HTR-8/SVneo (cell line): ENCODE measurements at places on chromosomes 2 and 18.

DNA sequence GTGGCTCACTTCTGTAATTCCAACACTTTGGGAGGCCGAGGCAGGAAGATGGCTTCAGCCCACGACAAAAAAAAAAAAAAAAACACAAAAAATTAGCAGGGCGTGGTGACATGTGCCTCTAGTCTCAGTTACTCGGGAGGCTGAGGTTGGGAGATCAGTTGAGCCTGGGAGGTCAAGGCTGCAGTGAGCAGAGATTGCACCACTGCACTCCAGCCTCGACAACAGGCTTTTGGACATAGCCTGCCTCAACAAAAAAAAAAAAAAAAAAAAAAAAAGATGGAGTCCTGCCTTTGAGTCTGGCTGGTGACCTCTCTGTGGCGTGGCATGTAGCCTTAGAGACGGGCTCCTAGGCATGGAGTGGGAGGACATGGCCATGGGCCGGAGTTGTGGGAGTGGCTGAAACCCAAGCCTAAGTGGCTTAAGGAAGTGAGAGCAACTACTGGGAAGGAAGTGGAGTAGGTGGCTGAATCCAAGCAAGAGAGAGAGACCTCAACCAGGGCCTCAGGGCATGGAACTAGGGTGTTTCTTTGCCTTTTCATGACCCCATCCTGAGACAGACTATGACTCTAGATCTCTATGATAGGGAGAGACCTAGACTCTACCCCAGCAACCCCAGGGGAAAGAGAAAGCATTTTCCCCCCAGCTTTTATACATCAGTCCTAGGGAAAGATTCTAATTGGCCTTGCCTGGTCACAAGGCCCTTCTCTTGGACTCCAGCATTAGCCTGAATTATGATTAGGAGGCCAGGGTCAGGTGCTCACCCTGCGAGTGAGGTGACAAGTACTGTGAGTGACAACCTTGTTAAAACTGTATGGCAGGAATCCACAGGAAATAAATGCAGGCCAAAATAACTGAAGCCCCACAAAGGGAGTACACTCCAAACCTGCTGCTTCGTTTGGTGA, 34.2 kb downstream of the NPAS2 start:
- no peak for DNase-seq

GRCh38 chr2:73232403-73233153, 461 bp downstream of the PRADC1 start:
- no peak for DNase-seq

DNA sequence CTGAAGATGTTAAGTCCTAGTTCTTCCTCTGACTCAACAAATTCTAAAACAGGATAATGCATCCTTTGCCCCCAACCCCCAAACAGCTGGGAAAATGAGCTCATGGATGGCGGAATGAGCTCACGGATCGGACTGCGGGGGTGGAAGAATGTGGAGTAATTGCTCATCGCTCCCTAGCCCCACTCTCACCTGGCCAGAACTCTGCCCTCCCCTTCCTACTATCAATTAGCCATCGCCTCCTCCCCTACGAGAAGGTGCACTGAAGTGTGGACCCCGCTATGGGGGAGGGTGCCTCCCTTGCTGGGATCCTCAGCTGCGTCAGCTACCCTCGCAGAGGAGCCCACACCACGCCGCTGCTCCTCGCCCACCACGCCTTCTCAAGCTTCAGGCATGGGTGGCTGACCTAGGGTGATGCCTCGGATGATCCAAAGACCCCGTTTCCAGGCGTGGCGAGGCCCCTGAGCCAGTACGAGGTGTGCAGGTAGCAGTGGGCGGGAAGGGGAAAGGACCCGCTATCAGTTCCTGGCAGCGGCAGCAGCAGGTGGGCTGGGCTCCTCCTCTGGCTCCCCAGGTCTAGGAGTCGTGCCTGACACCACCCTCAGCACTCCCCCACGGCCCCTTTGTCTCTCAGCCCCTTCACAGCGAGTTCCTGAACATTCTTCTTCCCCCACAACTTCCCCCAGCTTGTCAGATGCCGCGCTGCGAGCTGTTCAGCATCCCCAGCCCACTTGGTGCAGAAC, 82.1 kb upstream of the POMC start:
- no peak for DNase-seq

GRCh38 chr2:19051203-19051831, 307.1 kb downstream of the OSR1 start:
- DNase-seq, result no peak

DNA sequence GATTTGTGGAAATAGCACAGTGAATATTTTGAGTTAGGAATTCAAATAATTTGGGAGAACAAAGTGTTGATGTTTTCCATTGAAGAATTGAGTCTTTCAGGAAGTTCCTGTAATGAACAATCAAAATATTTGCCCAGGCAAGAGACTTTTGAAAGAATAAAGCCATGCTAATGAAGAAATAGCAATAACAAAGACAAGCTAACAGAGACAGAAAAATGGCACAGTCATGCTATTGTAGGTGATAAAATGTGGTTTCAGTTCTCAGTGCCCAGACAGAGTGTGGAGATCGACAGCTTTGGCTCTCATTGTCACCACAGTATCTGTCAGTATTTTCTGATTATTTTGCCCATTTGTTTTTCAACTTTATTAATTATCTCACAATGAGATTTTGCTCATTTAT, 490.8 kb upstream of the PIK3C3 start:
- no peak for DNase-seq

DNA sequence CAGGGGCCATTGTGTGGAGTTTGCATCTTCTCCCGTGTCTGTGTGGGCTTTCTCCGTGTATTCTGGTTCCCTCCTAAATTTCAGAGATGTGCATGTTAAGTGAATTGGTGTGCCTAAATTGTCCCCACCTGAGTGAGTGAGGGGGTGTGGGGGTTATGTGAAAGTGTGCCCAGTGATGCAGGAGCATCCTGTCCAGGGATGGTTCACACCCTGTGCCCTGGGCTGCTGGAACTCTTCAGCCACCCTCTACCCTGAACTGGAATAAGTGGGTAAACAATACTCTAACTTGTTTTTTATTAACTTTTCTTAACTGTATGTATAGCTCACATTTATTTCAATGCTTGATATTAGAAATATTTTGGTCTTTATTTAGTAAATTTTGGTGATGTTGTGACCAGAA, 56.0 kb downstream of the UBE2E3 start:
- DNase-seq, result no peak

DNA sequence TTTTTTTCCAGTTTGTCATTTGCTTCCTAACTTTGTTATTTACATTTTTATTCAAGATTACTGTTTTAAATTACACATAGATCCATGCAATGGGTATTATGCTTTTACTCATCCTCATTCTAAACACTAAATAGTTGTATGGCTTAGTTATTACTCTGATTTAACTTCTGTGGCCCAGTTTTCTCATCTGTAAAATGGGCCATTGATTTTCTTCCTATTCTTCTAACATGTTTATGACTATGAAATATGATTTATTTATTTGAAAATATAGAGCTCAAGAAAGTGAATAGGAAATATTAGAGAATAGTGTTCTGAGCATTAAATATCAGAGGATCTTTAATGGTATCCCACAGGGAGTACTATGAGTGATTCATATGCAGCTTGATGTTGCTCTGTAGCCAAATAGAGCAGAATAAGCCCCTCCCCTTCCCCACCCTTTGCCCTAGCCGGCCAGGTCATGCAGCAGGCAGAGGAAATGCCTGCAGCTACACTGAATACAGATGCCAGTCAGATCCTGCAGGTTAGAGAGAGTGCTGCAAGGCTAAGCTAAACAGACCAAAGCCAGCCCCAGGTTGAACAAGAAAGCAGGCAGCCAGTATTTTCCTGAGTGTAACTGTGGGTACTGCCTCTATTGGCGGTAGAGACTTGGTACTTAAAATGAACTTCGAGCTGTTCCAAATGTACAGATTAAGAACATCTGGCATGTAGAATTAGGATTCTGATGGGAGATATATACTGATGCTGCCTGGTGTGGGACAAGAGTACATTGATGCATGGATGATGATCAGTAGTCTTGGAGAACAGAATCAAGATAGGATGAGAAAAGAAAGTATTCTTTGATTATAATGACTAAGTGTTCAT, 11.7 kb upstream of the ACYP2 start:
- DNase-seq, result peak; percentile 73

GRCh38 chr2:96354492-96354891, 18.9 kb downstream of the NCAPH start:
- DNase-seq, result no peak

- no peak for DNase-seq
Measured at GRCh38 chr2:9236867-9237266, 30.3 kb downstream of the ASAP2 start.

DNA sequence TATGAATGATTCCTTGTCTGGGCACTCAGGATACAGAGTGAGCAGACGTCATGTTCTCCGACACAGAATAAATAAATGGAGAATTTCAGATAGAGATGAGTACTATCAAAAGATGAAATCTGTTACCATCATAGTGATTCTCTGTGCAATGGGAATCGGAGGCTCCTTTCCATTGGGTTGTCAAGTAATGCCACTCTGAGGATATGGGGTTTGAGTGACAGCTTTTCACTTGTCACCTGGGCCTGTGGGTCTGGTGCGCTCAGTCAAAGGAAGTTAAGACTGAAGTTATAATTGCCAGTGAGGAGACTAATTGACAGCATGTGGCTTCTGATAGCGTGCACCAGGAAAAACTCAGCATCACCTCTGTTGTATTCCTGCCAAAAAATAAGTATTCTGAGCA, 387.2 kb downstream of the SOX11 start:
- no peak for DNase-seq

DNA sequence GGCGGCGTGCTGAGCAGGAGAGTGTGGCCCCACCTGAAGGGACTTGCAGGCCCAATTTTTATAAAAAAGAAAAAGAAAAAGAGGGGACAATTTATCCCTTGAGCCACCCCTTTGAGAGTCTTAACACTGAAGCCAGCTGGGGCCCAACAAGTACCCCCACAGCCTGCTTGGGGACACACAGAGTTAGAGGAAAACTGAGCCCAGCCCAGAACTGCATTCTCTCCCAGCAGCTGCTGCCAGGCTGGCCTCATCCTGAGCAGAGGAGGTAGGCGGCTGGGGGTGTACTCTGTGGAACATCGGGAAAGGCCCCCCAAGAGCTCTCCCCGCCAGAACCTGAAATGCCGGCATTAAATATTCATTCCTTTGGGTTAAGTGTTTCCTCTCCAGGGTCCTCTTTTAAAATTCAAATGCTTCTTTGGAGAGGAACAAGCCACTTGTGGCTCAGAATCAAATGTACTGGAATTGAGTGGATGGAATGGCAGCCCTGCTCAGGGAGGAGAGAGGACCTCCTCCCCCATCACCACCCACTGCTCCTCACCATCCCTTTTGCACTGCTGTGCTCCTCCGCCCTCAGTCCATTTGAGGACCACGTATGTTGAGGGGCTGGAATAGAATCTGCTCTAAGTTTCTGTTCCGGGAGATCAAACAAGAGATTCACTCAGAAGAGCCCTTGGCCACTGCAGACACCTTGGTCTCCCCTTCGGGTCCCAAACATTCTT, 45.6 kb downstream of the C1QL2 start:
- DNase-seq, result no peak

DNA sequence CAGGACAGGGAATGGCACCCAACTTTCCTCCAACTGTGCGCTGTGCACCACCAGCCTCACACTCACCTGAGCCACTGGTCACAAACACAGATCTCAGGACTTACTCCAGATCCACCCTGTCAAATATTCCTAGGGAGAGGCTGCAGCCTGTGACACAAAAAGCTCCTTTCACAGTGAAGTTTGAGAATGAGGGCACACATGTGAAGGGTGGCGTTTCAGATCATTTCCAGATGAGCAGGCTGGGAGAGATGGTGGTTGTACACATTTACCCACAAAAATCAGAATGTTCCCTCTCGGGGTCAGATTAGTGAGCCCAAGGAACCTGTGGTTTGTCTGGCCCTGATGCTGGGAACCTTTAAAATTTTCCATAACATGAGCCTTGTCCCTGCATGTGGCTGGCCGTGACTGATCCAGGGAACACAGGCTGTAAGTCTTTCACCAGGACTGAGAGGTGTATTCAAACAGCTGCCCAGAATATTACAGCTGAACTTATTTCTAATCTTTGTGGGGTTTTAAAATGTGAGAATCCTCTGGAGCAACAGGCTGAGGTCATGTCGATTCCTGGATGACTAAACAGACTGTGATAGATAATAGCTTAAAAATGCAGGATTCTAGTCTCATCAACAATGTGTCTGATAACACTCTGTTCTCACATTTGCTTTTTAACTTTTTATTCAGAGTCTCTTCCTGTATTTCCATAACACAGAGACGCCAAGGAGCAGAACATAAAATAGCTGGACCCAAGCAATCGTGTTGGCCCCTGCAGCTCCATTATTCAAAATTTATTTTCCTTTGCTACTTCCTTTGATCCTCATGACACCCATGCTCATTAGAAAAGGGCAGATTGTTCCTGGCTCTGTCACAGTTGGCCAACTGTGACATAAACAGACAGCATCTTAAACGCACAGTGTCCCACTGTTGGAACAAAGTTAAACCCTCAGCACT, 35.5 kb downstream of the IL1R2 start:
- no peak for DNase-seq

- DNase-seq, result no peak
Measured at GRCh38 chr2:3956892-3957291, 253.5 kb downstream of the DCDC2C start.

DNA sequence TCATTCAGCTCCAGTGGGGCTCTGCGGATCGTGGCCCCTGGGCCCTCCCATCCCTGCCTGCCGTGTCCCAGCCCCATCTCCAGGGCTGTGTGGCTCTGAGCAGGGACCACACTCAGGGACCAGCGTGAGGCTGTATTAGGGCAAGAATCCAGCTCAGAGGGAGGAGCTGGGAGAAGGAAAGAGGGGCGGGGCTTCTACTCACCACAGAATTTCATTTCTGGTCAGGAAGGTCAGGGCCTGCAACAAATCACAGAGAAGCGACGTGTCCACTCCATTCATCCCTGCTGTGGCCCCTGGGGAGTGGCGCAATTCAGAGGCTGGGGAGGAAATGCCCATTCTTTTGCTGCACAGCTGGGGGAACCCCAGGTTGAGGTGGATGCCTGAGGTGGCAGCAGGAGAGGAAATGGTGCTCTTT, 828 bp downstream of the CIB4 start:
- peak; percentile 94 for DNase-seq

- DNase-seq, result no peak
Measured at GRCh38 chr18:30903566-30903965, 139.0 kb downstream of the DSC3 start.

- peak; percentile 93 for DNase-seq
Measured at GRCh38 chr2:72825257-72826155, at the start of gene EXOC6B. Gene EXOC6B, minus strand, starts transcription at chr2:72826033.

DNA sequence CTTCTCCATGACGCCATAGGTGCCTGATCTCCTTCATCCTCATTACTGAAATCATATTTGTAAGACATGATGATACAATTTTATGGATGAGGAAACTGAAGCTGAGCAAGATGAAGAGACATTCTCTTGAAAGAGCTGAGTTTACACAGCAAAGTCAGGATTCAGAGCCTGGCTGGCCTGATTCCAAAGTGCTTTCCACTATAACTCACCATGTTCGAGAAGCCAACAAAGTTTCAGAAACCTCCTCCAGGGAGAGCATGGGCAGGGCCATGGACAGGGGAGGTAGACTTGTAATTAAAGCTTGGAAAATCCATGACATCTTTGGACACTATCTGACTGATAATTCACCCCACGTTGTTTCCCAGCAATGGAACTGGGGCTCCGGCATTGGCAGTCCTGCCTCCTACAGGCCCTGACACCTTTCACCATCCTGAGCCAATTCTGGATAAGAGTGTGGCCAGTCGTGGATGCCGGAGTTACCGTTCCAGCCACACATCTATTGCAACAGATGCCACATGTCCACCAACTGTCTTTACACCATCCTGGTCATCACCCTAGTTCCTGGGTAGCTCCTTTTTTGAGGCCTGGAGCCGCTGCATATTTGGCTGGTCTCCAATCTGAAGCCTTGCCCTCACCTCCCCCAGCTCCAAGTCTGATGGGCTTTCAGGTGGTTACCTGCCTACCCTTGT, 85.0 kb upstream of the PPP1CB start:
- DNase-seq, result no peak
